ENCODE measurements at places on chromosomes 7 and 10.

- no peak for DNase-seq
Measured at GRCh38 chr10:317271-317769, 182.1 kb downstream of the ZMYND11 start.

DNA sequence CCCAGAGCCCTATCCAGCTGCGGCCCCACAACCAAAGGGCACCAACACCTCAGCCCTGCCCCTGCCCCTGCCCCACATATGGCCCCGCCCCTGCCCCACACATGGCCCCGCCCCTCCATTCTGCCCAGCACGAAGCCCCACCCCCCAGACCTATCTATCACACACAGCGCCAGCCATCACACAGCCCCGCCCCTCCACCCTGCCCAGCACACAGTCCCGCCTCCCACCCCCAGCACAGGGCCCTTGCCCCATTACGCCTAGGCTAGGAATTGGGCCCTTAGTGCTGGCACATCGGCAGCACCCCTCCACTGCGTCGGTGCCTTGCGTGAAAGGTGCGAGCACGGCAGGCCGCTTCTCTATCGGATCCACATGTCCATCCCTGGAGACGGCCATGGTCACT is 126.8 kb downstream of the MAD1L1 start:
- no peak for DNase-seq

DNA sequence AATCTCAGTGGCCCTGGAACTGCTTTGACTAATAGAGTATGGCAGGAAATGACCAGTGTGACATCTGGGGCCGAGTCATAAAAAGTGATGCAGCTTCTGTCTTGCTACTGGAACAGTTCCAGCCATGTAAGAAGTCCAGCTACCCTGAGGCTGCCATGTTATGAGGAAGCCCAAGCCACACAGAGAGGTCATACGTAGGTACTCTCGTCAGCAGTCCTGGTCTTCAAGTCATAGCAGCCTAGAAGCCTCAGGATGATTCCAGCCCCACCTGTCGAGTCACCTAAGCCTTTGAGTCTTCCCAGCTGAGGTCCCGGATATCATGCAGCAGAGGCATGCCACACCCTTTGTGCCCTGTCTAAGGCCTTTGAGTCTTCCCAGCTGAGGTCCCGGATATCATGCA is 92.1 kb downstream of the PPP1R3C start:
- no peak for DNase-seq

DNA sequence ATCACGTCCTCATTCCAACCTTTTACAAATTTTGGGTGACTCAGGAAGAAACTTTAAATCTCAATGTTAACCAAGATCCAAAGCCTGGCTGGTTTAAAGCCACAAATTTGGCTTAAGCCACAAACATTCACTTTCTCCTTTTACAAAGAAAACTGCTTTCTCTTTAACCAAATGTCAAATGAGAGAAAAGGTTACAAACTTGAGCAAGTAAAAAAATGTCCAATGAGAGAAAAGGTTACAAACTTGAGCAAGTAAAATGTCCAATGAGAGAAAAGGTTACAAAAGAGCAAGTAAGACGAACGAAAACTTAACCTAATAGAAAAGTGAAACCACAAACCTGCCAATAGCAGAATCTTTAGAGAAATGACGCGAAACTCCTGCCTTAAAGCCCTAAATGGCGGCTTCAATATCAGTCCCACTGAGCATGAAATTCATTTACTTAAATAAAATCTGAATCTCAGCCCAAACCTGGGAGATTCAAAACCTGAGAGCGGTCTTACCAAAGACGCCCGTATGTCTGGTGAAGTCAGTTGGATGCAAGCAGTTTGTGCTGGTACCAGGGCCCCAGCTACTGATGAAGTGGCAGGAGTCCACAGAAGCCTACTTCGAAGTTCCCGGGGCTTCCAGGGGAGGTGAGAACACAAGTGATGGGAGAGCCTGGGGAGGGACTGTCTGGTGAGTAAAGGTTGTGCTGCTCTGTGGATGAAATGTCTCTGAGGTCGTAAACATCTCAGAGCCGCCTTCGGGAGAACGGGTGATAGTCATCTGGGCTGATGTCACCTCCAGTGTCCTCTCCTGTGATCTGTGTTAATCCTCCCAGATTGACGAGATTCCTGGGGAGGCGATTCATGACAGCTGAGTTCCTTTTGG is 74.6 kb downstream of the PAXIP1 start:
- DNase-seq: no peak
